ENCODE measurements at places on chromosomes 3 and 15. TPM values are rescaled to one million over a fixed set of nuclear protein-coding genes. Genes with fewer than 3 reads are reported as not detected.
A peak's percentile ranks its signal among the peaks of the same experiment; 100 is the strongest.

DNA sequence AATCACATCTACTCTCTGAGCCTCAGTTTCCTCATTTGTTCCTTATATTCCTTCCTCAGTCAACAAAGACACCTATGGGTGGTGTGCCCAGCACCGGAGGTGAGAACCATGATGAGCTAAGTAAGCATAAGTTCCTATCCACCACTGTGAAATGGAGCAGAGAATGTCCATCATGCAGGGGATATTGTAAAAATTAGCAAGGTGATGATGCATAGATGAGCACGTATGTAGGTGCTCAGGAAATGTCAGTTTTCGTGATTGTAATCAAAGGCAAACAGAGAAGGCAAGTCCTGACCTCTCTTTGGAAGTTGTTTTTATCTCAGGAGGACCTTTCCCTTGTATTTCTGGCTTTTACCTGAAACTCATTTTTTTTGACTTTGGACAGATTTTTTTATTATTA is 165.4 kb downstream of the GHSR start:
- no peak for DNase-seq

- DNase-seq: no peak
These were observed 109.4 kb downstream of the KLHL25 start for GRCh38 chr15:85685356-85685755.

DNA sequence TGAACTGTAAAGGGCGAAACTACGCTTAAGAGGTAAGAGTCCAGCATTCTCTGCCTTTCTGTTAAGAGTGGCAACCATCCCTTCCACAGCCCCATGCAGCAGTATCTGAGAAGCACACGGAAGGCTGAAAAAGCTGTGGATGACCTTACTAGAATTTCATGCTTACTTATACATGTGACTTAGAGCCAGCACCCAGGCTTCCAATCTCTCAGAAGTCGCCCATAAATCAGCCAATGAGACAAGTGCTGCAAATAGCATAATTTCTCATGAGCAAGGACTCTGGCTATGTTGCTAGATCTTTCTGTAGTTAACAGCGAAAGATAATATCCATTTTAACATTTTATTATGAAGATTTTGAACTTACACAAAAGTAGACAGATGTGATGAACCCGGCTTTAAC is 65.3 kb downstream of the IGF2BP2 start:
- DNase-seq: no peak

- no peak for DNase-seq
These were observed 54.3 kb downstream of the IL20RB start for GRCh38 chr3:137012097-137012501.

DNA sequence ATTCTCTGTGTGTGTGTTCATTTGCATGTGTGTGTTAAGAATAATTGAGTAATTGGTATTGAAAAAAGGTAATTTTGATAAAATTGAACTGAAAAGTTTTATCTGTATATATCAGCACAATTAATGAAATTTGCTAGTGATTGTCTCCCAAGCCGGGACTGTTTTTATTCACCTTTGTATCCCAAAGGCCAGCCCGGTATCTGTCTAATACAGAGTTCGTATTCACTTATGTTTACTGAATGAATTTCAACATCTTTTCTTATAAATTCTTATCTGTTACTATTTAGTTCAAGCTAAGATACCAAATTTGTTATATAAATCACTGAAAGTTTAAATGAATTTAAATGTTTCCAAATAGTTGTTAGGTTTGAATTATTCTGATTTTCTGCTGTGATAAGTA is 394.0 kb upstream of the NAALADL2 start:
- DNase-seq: no peak

- peak; percentile 17 for DNase-seq
These were observed 921.1 kb downstream of the ROBO1 start for GRCh38 chr3:78846718-78847117.

GABRA5 gene
- total RNA-seq: 0.20 TPM

LPCAT4 gene
- 13.5 TPM for total RNA-seq

ANO10 gene
- 28.5 TPM for total RNA-seq

PLA2G4E gene
- 0.07 TPM for total RNA-seq
